Left ventricle myocardium inferior (tissue), 1 donor: ENCODE measurements at places on chromosomes 5 and 9. TPM values are rescaled to one million over a fixed set of nuclear protein-coding genes. Genes with fewer than 3 reads are reported as not detected.

- no peak for DNase-seq
Observed at GRCh38 chr5:1795506-1795905, 4.1 kb downstream of the MRPL36 start.

GRCh38 chr5:91118796-91119195 is 264.3 kb downstream of the ARRDC3 start:
- DNase-seq: no peak

DNA sequence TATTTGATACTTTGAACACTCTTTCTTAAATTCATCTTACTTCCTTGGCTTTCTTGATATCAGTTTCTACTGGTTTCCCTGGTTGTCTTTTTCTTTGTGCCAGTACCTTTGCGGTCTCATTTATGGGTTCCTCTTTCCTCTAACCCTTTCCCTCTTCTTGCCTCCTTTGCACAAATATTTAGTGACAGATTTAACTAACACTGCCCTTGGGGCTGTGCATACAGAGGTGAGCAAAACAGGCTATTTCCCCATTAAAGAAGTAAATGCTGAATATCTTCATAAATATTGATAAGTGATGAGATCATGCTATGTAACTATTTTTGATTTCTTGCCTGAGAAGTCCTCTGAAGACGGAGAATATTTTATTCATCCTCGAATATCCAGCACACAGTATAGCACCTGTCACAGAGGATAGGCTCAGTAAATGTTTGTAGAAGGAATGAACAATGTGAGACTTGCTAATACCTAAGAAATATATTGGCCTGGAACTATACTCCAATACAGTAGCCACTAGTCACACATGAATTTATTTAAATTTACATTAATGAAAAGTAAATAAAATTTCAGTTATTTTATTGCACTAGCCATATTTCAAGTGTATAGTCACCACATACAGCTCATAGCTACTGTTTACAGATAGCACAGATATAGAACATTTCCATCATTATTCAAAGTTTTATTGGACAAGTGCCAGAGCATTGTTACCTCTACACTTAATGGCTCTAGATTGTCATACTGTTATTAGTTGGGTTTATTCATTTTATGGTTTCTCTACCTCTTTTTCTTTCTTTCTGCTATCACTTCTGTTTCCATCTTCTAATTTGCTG is 90.4 kb downstream of the RIC1 start:
- no peak for DNase-seq

DNA sequence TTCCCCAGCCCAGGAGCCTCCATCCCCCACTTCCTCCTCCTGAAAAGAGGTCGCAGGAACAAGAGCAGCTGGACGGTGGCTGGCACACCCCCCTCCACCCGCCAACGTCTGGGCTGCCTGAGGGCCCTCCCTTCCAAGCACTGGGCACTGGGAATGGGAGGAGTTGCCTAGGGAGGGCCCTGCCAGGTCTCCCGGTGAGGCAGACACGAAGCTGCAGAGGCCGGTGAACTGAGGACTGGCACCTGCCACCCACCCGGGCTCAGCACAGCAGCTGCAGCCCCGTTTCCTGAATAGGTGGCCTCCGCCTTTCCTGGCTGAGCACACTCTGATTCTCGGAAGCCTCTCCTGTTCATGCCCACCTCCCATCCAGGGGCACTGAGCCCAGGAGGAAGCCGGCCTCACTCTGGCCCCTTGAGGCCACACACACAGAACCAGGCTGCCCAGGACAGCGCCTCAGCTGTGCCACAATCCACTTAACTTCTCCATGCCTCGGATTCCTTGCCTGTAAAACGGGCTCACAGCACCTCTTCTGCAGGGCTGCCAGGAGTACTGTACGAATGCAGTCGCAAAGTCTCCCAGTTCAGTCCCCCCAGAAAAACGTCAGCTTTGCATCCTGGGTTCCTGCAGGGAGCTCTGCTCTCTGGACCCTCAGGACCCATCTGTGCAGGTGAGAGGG is 1.3 kb downstream of the NPDC1 start:
- no peak for DNase-seq

DNA sequence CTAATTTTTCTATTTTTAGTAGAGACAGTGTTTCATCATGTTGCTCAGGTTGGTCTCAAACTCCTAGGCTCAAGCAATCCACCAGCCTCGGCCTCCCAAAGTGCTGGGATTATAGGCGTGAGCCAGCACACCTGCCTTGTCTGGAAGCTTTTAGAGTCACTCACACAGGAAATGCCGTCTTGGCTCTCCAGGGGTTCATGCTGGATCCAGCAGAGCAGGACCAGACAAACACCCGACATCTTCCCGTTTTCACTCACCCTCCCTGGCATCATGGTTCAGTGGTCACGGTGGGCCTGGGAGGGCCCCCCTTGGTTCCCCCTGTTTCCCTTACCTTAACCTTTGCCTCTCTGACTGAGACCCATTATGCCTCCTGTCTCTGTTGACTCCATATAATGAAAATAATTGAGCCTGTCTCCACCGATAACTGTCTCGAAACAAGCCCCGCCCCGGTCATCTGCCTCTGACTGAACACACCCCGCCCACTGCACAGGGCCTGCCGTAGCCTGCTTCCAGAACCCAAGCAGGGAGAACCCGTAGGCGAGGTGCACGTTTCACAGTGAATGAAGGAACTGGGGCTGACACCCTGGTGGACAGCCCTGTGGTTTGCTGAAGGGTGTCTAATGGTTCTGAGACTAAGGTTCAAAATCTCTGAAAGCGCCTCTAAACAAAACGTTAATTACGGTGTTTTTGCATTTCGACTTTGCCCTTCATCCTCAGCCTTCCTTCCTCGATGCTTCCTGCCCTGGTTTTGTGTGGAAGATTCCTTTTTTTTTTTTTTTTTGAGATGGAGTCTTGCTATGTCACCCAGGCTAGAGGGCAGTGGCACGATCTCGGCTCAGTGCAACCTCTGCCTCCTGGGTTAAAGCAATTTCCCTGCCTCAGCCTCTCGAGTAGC is 39.7 kb upstream of the SPRY4 start:
- peak; percentile 68 for DNase-seq

DNA sequence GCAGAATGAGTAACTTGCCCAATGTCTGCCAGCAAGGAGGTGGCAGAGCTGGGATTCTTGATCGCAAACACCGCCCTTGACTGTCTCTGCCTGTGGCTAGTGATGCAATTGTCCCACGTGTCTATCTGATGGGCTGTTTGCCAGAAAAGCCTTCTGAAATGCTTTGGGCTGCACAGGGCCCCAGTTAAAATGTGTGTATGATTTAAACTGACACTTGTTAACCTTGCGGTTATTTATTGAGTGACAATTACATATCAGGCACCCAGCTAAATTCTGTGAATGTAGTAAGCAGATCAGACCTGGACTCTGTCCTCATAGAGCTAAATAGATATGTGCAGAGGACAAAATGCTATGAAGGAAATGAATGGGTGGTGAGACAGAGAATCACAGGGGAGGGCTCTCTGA is 11.6 kb upstream of the IL12B start:
- peak; percentile 38 for DNase-seq

- no peak for DNase-seq
Observed at GRCh38 chr9:107699231-107699630, 209.7 kb upstream of the KLF4 start.

DNA sequence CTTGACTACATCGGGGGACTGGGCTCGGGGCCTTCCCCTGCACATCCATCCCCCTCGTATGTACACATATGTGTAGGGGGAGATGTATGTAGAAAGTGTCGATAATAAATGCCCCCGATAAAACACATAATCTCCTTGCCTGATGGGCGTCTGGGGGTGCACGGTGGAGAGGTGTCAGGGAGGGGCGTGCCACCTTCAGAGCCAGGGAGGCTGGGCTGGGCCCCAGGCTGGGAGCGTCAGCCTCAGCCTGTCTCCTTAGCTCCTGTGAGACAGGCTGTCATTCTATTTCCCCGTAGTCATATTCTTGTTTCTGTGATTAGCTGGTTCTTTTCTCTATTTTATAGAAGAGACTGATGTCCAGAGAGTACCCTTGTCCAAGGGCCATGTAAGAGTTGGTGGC is 4.7 kb upstream of the RXRA start:
- peak; percentile 2 for DNase-seq

DNA sequence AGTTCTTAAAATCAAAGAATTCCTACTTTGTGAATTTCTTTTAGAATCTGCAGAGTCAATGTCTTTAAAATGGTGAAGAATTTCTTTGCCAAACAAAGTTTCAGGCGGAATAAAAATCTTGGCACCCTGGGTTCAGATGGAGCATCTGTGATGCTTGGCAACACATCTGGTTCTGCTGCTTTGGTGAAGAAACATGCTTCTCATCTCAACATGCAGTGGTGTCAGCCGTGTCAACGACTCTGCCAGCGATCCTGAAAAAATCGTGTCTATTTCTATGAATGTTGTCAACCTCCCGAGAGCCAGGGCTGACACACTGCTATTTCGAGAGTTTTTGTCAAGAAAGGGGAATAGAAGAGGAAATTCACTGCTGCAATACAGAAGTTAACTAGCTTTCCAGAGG is 151.5 kb downstream of the SLF1 start:
- no peak for DNase-seq

DNA sequence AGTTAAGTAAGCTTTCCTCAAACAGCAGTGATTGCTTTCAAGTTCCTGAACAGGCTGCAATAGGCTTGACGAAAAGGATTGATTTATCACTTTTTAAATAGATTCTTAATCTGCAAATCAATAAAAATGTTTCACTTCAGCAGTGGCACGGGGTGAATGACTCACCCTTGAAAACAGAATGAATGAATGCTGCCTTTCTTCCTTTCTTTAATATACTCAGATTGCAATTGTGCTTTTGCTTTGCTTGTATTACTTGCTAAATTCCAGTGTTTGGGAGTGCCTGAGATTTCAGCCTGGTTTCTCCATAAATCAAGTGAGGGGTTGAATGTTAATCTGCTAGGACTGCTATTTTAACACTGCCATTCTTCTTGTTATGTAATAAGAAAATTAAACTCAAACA is 1293.8 kb downstream of the PTPRD start:
- DNase-seq: no peak

DNA sequence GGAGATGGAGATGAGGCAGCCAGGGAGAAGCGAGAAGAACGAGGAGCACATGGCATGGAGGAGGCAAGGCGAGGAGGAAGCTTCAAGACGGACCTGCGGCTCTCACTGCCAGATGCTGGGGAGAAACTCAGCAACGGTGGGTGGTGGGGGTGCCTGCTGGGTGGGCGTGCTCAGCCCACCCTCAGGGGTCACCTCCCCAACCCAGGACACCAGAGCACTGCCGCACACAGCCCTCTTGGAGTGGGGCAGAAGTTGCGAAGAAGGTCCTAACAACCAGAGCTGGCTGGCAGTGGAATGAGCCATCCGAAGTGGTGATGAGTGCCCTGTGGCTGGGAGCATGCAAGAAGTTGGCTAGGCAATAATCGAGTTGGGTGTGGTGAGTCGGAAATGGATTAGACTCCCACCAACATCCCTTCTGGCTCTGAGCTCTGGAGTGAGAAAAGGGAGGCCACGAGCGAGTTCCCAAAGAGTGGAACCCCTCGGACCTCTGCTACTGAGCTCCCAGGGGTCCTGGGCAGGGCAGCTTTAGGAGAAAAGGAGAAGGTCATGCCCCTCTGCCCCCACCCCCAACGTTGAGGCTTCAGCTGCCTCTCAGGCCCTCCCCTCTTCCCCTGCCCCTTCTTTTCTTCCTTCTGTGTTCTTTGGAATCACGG is 212.7 kb upstream of the MVB12B start:
- DNase-seq: no peak

- DNase-seq: no peak
Observed at GRCh38 chr9:5695860-5696259, 67.0 kb downstream of the RIC1 start.

GRCh38 chr9:76921165-76921564 is 15.3 kb upstream of the PRUNE2 start:
- no peak for DNase-seq

- DNase-seq: no peak
Observed at GRCh38 chr5:170181902-170182301, 50.9 kb upstream of the C5orf58 start.

- no peak for DNase-seq
Observed at GRCh38 chr5:28810751-28811136, 1772.4 kb upstream of the CDH9 start.

DNA sequence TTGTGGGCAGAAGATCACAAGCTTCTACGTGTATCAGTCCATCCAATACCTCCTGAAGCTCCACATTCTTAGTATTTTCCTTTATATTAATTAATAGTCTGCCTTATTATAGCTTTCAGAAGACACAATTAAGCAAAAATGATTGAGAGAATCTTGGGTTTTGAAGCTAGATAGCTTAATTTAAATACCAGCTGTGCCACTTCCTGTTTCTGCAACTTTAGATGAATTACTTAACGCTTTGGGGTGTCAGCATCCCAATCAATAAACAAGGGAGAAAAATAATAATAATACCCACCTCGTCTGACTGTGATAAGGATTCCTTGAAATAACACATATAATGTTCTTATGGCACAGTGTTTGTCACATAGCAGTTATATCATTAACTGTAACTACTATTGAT is 44.7 kb upstream of the HTR4 start:
- DNase-seq: no peak

- DNase-seq: no peak
Observed at GRCh38 chr5:175463641-175464040, 14.7 kb upstream of the SFXN1 start.

DNA sequence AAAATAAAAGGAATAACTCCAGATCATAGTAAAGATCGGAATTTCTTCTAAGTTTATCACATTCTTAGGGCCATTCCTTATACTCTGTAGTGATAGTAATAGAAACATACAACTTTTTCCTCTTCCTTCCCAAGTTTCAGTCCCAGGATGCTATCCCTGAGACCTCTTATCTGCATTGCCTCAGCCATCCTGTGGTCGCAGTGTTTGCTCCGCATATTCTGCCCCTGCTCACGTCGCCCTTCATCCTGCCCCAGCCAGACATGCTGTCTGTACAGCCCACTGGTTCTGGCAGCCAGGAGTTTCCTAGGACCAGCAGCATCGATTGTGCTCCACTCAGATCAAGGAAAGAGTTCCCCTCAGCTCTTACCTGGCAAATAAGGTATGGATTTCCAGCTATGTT is 132.7 kb upstream of the ERCC6L2 start:
- DNase-seq: no peak

GRCh38 chr5:145260670-145261069 is 574.5 kb downstream of the PRELID2 start:
- no peak for DNase-seq

GRCh38 chr9:76610011-76610352 is 151.0 kb downstream of the GCNT1 start:
- peak; percentile 81 for DNase-seq

- no peak for DNase-seq
Observed at GRCh38 chr9:115590011-115590410, 472.1 kb upstream of the TNC start.

CNTFR gene
- 4.6 TPM for total RNA-seq

MAP1B gene
- 73.2 TPM for total RNA-seq

PCDHA1 gene
- total RNA-seq: not detected

NIPAL4 gene
- not detected for total RNA-seq

TMC1 gene
- 0.25 TPM for total RNA-seq

OBP2B gene
- total RNA-seq: not detected
